ENCODE measurements at places on chromosomes 7 and 10. TPM values are rescaled to one million over a fixed set of nuclear protein-coding genes. Genes with fewer than 3 reads are reported as not detected.

DNA sequence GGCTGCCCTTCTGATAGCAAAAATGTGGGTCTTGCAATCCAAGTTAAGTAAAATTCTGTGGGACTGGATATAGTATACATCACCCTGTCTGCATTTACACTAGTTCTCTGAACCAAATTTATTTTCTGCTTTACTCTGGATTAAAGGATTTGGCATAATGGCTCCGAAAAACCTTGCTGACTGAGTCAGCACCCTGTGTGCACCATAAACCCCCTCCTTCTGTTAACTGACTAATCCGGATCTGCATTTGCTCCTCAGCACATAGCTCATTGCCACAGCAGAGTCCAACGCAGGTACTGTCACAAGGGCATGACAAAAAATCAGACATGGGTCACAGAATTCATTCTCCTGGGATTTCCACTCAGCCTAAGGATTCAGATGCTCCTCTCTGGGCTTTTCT lies 1.3 kb downstream of the OR2A5 start:
- DNase-seq: no peak

DNA sequence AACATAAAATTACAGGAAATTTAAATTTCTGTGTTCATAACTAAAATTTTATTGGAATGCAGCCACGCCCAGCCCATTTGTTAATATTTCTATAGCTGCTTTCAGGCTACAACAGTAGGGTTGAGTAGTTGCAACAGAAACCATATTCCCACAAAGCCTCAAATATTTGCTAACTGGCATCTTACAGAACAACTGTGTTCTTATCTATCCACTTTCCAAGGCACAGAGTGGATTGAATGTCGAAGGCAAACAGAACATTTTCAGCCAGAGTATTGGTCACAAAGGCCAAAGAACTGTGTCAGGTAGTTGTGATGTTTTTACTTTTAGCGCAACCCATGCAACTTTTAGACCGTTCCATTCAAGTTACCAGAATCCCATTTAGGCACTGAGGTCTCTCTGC lies 51.1 kb upstream of the OPN4 start:
- no peak for DNase-seq

GRCh38 chr7:122463631-122464030 lies 159.1 kb upstream of the FEZF1 start:
- no peak for DNase-seq

- no peak for DNase-seq
These were observed at the start of gene DLX6 for GRCh38 chr7:97005183-97006054. DLX6 (plus strand) TSS chr7:97005553; CDS start chr7:97005978, 425 bp downstream.

- peak; percentile 77 for DNase-seq
These were observed 41.7 kb downstream of the GTF2IRD1 start for GRCh38 chr7:74495112-74496086.

DNA sequence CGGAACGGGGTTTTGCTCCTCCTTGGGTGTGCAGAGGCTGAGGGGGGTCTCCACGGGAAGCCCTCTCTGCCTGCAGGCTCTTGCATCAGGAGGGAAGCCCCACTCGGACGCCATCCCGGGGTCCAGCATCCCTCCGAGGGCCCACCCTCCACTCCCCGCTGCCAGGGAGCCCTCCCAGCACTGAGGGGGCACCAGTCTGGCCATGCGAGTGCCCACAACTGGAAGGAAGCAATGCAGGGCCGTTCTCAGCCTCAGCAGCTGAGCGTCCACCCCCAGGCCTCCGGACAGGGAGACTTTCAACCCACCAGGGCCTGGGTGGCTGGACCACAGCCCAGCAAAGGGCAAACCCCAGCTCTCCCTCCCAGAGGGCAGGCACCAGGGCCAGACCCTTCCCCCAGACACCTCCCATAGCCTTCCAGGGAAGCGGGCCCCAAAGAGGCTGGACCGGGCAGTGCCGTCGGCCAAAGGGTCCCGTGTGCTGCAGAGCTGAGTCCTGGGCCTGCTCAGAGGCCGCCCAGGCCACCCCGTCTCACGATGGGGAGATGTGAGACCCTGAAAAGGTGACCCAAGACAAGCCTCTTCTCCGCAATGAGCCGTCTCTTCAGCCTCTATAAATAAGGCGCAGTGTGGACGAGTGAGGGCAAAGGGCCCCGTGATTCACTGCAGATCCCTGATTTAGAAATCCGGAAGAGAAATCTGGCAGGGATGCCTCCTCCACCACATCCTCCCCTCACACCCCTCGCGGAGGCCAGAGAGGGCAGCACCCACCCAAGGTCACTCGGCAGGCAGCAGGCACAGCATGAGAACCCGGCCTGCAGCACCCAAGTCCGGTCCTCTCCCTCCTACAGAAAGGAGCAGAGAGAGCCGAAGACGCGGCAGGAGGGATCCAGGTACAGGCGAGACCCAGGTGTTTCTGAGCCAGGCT lies 81.9 kb upstream of the DNAAF5 start:
- peak; percentile 75 for DNase-seq

GRCh38 chr7:155477476-155477875 lies 19.5 kb downstream of the EN2 start:
- DNase-seq: no peak

RNLS gene
- total RNA-seq: 18.3 TPM

- DNase-seq: peak; percentile 24
These were observed 26.4 kb upstream of the KNDC1 start for GRCh38 chr10:133133471-133134231.

CYP2C9 gene
- not detected for total RNA-seq

DNA sequence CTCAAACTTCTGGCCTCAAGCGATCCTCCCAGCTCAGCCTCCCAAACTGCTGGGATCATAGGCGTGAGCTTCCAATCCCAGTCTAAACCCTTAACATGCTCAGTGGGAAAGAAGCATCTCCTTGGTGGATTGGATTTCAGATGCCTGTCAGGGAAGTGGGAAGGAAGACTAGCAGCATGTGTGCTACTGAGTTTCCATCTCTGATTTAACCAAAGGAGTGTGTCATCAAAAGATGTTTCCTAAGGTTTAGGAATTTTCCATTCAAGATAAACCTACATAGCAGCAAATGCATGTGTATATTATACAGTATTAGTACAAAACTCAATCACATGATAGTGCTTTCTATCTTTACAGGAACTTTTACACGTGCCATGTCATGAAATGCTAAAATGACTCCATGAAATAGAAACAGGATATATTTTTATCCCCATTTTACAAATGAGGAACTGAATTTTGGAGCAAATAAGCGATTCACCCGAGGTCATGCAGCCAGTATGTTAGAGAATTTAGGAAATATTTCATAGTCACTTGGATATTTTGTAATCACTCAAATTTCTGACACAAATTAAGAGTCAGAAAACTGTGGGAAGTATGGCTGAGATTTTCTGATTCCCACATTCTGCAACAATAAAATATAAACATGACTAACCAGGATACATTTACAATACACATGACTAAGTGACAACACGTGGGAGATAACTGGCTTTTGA lies 11.4 kb upstream of the TMEM26 start:
- DNase-seq: no peak

DNA sequence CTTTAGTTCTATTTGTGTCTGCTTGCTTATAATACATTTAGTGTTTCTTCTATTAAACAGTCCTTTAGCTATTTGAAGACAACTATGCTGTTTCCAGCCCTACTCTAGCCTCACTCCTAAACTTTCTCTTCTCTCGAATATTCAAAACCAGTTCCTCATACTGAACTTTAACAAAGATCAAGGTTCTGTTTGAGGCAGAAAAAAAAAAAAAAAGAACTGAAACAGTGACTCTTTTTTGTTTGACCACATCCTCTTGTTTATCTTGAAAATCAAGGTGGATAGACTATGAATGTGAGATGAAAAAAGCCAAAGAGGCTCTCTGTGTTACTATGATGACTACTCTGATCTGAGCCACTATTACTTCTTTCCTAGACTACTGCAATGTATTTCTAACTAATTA lies 154.3 kb downstream of the ZNF365 start:
- no peak for DNase-seq

DNA sequence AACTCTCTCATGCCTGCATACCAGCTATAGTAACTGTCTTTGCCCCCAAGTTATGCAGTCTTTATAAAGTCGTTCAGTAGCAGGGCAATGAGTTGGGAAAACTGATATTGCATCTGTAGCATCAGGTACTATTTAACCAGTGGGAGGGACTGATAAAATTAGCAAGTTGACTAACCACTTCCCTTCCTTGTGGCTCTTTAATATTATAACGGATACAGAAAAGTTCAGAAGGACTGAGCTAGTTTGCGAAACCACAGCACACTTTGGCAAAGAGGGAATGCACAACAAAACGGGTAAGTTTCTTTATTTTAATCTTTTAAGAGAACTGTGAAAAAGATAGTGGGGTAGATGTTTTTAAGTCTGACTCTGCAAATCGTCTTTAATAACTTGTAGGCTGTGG lies 205.3 kb upstream of the HDAC9 start:
- DNase-seq: no peak

- no peak for DNase-seq
These were observed 147.1 kb upstream of the GHITM start for GRCh38 chr10:83991986-83992753.

GRCh38 chr10:94299417-94299816 lies 63.3 kb downstream of the NOC3L start:
- no peak for DNase-seq

GRCh38 chr7:120807390-120807789 lies 50.6 kb downstream of the TSPAN12 start:
- DNase-seq: no peak

DNA sequence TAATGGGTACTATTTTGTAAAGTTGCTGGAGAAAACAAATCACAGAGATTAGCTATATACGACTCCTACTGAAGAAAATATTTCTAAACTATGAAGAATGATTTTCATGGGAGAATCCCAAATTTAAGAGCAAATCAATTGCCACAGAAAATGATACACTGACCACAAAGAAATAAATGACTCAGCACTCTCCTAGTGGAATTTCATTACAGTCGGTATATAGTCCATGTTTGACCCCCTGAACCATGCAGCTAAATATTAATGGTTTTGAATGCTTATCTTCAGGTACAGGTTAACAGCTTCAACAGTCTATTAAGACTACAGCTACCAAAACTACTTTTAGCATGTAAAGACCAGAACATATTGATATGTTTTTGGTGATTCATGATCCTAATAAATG lies 65.0 kb downstream of the IDE start:
- DNase-seq: no peak

GRCh38 chr10:89079961-89080360 lies 89.4 kb downstream of the FAS start:
- DNase-seq: no peak

GRCh38 chr7:30285536-30286284 lies 1.3 kb downstream of the ZNRF2 start:
- DNase-seq: peak; percentile 12

- DNase-seq: no peak
These were observed 75.7 kb downstream of the SPAG6 start for GRCh38 chr10:22420787-22421517.
